ENCODE measurements at places on chromosomes 12 and 14.
A peak's percentile ranks its signal among the peaks of the same experiment; 100 is the strongest.

- no peak for DNase-seq
These were observed 181.4 kb upstream of the BMP4 start for GRCh38 chr14:54138024-54138353.

DNA sequence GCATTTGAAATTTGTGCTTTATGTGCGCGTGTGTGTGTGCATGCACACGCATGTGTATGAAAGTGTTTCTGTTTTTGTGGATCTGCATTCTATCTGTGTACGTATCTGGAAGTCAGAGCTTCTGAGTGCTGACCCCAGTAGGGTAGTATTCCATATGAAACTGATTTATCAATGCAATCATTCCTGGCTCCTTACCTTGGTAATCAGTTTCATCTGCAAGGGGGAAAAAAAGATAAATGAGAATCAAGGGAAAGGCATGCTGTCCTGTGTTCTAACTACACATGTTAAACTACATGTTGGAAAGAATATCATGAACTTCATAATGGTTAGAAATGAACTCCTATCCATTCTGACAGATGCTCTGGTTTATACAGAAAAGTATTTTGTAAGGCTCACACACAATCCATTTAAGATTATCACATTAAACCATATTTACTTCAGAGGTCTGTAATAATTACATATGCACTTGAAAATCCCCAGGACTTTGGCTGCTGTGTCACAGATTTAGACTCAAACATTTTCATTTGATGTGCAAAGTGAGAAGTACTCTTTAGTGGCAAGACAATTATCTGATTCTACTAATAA, 276.1 kb upstream of the LMO3 start:
- no peak for DNase-seq

- no peak for DNase-seq
These were observed 272.4 kb downstream of the ACSS3 start for GRCh38 chr12:81350309-81350708.

GRCh38 chr14:98198385-98198784, 1073.6 kb downstream of the BCL11B start:
- no peak for DNase-seq

GRCh38 chr12:53046655-53047220, 3.1 kb upstream of the TNS2 start:
- peak; percentile 71 for DNase-seq

DNA sequence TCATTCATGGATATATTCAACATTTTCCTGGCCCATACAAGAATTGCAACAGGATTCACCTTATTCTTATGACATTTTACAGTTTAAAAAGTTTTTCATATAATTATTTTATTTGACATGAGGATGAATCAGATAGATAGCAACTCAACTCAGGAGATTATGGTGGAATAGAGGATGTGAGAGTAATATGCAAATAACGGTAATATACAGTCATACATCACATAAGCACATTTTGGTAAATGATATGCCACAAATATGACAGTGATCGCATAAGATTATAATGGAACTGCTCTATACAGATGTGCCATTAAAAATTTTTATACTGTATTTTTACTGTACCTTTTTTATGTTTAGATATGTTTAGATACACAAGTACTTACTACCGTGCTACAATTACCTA, 24.1 kb upstream of the CRADD start:
- DNase-seq: no peak

- DNase-seq: no peak
These were observed 23.3 kb downstream of the MEG3 start for GRCh38 chr14:100849115-100849781.

Data from CD4-positive, alpha-beta memory T cell (primary cell).